ENCODE measurements at places on chromosomes 13 and 19. TPM values are rescaled to one million over a fixed set of nuclear protein-coding genes. Genes with fewer than 3 reads are reported as not detected.

DNA sequence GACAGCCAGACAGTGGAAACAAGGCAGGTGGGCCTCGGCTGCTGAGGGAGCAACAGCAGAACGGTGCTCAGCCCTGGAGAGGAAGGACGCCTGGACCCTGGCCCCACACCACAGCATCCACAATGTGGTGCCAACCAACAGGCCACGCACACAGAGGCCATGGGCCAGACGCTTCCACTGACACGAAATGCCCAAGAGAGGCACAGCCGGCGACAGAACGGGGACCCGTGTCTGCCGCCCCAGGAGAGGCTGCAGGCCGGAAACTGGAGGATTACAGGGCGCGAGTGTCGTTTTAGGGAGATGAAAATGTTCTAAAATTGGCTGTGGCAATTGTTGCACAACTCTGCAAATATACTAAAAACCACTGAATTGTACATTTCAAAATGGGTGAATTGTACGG lies 69.7 kb downstream of the RASA3 start:
- no peak overlapping the region for H3K4me3 ChIP-seq
- DNase-seq = no peak
- no peaks in the 10 kb centered on the region for H3K36me3 ChIP-seq
- H3K27me3 ChIP-seq = no peaks in the 10 kb centered on the region
- H3K4me1 ChIP-seq = peaks cover 50% of the 10 kb centered on the region

DNA sequence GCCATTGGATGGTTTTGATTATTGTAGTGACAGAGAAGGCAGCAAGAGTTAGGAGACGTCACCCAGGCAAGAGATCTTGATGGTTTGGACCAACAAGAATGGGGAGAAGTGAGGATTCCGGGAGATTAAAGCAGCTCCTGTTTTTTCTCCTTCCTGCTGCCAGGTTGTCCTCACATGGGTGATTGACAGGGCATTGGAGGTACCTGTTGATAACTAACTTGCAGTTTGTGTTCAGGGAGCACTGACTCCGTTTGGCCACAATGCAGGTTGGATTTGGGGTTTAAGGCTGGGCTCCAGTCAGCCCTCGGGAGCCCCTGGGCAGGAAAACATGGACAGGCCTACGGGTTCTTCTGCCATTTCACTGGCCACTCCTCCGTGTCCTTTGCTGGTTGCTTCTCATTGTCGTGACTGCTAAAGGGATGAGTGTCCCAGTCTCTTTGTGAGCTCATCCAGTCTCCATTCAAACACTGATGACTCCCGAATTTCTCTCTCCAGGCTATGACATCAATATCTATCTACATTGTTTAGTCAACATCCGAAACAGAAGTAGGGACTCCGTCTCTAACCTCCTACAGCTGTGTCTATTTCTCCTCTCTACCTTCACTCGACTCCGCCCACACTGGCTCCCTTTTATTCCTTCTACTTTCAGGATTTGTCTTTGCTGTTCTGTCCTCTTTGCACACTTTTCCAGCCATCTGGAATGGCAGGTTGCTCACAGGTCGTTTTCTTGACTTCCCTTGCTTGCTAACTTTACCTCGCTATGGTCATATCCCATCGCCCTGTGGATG lies 1.3 kb upstream of the PTOV1 start:
- H3K36me3 ChIP-seq = no peaks in the 10 kb centered on the region
- peak overlapping the region; percentile 37 for H3K27ac ChIP-seq
- peaks cover 26% of the 10 kb centered on the region for H3K4me1 ChIP-seq

DNA sequence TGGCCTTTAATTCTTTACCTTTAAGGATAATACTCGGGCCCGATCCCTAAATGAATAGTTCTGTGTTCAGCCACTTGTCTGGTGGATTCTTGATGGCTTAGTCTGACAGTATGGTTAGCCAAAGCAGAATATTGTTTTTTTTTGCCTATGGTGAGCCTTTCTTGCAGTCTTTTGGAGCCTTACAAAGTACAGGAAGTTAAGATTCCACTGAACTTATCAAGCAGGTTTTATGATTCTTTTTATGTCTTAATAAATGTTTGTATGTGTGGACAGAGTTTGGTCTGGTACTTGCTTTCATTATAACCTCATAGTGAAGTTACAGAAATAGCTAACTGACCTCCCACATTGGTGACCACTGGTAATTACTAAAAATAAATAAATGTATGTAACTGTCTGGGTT lies 17.1 kb downstream of the PCCA start:
- no peak overlapping the region for H3K27ac ChIP-seq
- H3K4me1 ChIP-seq = peaks cover 10% of the 10 kb centered on the region
- no peak for DNase-seq
- H3K4me3 ChIP-seq = no peak overlapping the region
- no peaks in the 10 kb centered on the region for H3K36me3 ChIP-seq

DNA sequence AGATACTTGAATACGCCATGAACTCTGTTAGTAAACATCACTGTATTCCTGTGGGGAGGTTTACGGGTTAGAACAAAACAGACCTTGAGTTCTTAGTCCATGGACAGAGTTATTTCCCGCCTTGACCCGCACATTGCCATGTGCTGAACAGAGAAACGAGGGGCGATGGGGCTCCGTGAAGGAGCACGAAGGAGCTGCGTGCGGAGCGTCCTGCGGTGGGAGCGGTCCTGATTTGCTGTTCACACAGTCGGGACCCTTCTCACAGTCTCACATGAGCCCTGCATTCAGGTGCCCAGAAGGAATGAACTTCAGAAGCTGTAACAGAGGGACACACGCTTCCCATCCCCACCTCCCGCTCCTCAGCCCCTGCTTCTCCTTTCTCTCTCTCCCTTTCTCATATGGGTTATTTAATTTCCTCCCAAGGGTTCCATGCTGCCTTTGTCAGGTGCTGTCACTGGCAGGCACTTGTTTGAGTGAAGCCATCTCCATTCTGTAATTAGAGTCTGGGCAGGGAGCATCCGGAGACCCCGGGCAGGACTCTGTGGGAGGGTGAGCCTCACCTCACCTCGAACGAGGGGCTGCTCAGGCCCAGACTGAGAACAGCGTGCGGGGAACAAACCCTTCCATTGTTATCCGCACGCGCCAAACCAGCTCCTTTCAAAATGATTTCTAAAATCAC lies 76.9 kb downstream of the TEX29 start:
- H3K27ac ChIP-seq = no peak overlapping the region
- no peak overlapping the region for H3K4me3 ChIP-seq
- peak; percentile 44 for DNase-seq
- no peaks in the 10 kb centered on the region for H3K36me3 ChIP-seq

DNA sequence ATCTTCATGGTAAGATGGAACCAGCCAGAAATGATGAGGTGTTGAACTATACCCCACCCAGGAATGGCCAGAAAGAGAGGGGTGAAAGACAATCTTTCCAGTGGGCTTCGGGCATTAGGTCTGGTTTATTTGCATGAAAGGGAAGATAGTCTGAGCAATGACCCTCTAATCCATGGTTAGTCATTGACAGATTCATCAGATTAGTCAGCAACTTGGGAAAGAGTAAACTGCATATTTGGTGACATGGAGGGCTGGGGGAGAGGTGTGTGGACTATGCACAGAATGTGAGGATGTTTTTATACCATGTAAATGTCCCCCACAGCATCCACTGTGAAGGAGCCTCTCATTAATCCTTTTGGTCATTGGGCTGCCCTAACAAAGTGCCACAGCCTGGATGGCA lies 30.1 kb upstream of the USP12 start:
- no peaks in the 10 kb centered on the region for H3K27me3 ChIP-seq
- H3K27ac ChIP-seq = no peak overlapping the region
- H3K4me1 ChIP-seq = no peaks in the 10 kb centered on the region

- peak within 1 kb of the TSS; percentile 58 for H3K4me3 ChIP-seq
- DNase-seq = no peak
- H3K27ac ChIP-seq = peak within 1 kb of the TSS; percentile 88
- no peaks in the 10 kb centered on the region for H3K36me3 ChIP-seq
- H3K4me1 ChIP-seq = peaks cover 10% of the 10 kb centered on the region
- peaks cover 21% of the 10 kb centered on the region for H3K27me3 ChIP-seq
Observed at GRCh38 chr13:67229481-67230403, at the start of gene PCDH9. Gene PCDH9, minus strand, starts transcription at chr13:67230336. Its CDS starts 1,896 bp downstream, at chr13:67228440.

DNA sequence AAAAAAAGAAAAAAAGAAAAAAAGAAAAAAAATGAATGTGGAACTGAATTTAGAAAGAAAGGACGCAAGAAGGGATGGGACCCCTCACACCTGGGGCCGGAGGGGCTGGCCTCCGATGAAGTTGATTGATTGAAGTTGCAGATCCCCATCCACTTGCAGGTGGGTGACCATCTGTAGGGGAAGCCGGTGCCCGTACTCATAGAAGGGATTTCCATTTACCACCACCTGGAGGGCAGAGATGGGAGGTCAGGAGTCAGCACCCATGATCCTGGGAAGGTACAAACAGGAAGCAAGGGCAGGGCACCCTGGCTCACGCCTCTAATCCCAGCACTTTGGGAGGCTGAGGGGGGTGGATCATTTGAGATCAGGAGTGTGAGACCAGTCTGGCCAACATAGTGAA lies 6.4 kb downstream of the LGALS4 start:
- H3K4me3 ChIP-seq = no peak overlapping the region
- no peaks in the 10 kb centered on the region for H3K36me3 ChIP-seq
- H3K27me3 ChIP-seq = no peaks in the 10 kb centered on the region
- no peak for DNase-seq
- H3K4me1 ChIP-seq = no peaks in the 10 kb centered on the region

- H3K36me3 ChIP-seq = no peaks in the 10 kb centered on the region
- no peak overlapping the region for H3K27ac ChIP-seq
- no peak for DNase-seq
- H3K27me3 ChIP-seq = no peaks in the 10 kb centered on the region
Observed at GRCh38 chr19:751501-752341, 809 bp downstream of the MISP start.

- H3K4me1 ChIP-seq = no peaks in the 10 kb centered on the region
- no peak overlapping the region for H3K4me3 ChIP-seq
- no peaks in the 10 kb centered on the region for H3K36me3 ChIP-seq
- H3K27ac ChIP-seq = no peak overlapping the region
- H3K27me3 ChIP-seq = peaks cover 57% of the 10 kb centered on the region
Observed at GRCh38 chr19:35844482-35845214, 7.7 kb downstream of the NPHS1 start.

DNA sequence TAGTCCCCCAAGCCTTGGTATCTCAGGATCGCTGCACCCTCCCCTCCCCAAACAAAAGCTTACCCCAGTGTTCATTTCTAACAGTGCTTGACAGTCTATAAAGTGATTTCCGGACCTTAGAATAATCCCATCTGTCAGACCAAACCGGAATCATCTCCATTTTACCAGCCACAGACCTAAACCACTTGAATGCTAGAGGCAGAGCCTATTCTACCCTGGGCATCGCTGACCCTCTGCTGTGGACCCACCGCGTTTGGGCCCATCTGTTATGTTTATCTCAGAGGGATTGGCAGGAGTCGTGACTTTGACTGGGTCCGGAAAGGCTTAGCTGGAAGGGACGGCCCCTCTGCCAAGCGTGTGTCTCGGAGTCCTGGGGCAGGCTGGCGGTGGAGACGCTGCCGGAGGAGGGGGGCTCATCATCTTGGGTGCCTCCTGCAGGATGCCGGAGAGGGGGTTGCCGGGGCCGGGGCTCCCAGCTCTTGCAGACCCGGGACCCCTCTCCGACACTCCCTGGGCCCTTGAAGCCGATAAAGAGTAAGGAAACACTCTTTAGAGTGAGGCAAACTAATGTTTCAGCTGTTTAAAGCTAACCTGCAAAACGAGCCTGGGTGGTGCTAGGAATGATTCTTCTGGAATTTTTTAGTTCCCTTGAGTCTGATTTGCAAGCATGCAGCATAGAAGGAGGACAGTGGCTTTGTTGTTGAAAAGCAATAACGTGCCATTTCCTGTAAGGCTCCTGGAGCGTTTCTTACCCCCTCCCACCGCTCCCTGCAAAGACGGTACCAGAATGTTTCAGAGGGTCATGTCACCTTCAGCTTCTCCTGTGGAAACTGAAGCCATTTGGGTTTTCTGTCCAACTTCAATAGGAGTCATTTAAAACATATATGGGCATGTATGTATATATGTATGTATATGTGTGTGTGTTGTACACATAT lies 1.3 kb downstream of the SLC25A42 start:
- DNase-seq = no peak
- no peaks in the 10 kb centered on the region for H3K27me3 ChIP-seq
- H3K4me3 ChIP-seq = peak overlapping the region; percentile 18
- peaks cover 12% of the 10 kb centered on the region for H3K4me1 ChIP-seq
- H3K36me3 ChIP-seq = no peaks in the 10 kb centered on the region

DCLK1 gene
- 0.69 TPM for total RNA-seq

DNA sequence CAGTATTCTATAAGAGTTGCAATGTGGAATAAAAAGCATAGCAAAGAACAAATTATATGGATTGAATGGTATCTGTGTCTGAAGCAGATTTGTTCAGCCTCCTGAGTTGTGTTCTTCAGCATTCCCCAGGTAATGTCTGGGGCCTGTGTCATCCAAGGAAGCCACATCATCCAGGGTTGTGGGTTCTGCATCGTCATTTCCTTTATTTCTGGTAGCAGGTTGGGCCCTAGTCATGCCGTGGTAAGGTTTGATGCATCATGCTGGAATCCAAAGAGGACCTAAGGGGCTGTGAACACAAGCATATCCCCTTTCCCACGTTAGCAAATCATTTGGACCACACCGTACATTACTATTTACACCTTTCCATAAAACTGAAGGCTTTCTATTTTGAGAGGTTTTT lies 131.0 kb upstream of the ZNF91 start:
- H3K4me3 ChIP-seq = no peak overlapping the region
- no peak overlapping the region for H3K27ac ChIP-seq
- no peaks in the 10 kb centered on the region for H3K27me3 ChIP-seq
- H3K4me1 ChIP-seq = no peaks in the 10 kb centered on the region

DNA sequence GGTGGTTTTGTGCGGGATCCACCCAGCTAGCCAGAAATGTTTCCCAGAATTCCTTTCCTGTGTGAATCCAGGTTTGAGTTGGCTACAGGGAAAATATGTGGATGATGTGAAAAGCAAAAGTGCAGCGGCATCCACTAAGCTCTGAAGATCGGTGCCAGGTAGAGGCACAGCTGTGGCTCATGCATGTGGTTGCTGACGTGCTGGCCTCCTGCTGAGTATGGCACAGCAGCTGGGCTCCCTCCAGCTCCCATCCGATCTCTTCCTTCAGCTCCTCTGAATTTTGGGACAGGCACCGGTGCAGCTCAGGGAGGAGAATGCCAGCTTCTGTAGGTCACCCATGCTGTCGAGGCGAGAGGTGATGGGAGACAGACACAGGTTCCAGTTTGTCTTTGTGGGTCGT lies 84.0 kb upstream of the GSX1 start:
- no peak for DNase-seq
- H3K36me3 ChIP-seq = no peaks in the 10 kb centered on the region
- H3K4me1 ChIP-seq = no peaks in the 10 kb centered on the region
- no peaks in the 10 kb centered on the region for H3K27me3 ChIP-seq

ATF5 gene
- 14.3 TPM for total RNA-seq

CNMD gene
- not detected for total RNA-seq

DNA sequence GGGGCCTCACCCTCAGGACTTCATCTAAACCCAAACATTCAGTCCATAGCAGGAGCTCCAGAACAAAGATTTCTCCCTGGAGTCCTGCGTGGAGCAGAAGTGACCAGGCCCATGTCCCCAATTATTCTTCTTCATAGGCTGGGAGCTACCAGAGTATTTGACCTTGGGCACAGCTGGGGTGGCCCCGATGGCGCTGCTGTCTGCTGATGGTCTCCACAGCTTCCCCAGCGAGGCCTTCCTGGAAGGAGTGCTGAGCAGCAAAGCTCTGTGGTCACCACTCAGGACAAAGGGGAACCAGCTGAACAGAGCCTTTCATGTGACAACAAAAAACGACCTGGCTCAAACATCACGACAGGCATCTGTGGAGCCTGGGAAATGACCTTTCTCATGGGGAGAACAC lies 62.7 kb upstream of the ARGLU1 start:
- no peaks in the 10 kb centered on the region for H3K36me3 ChIP-seq
- H3K4me1 ChIP-seq = no peaks in the 10 kb centered on the region

SGCG gene
- total RNA-seq = 0.53 TPM

KLK10 gene
- total RNA-seq = 0.43 TPM

GRCh38 chr13:110218581-110219201 lies 88.3 kb downstream of the COL4A1 start:
- no peaks in the 10 kb centered on the region for H3K27me3 ChIP-seq
- H3K36me3 ChIP-seq = no peaks in the 10 kb centered on the region
- H3K27ac ChIP-seq = peak overlapping the region; percentile 54
- no peak overlapping the region for H3K4me3 ChIP-seq
- DNase-seq = no peak
